Activated effector memory CD4-positive, alpha-beta T cell treated with anti-CD3 and anti-CD28 coated beads, Interleukin-2, amount 50 U/mL, for 16 hours (primary cell): ENCODE measurements at places on chromosomes 4 and X.

- DNase-seq, result no peak
Measured at GRCh38 chr4:122548886-122549630, 71.8 kb downstream of the IL21 start.

DNA sequence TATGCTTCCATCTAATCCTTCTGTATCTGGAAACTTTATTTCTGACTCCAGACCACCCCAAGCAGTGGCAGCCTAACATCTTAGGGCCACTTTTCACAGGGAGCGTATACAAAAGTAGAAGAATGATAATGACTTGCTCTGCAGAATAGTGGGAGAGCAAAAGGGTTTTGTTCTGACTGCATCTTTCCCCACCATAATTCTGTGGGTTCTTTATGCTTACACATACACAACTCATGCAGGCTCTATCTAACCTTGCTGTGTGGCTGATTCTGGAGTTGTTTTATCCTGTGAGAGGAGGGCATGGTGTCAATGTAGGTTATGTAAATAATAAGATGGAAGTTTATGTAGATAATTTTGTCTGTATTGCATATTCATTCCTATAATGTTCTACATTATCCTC is 42.4 kb upstream of the NDNF start:
- DNase-seq, result no peak

GRCh38 chr4:67933038-67933437 is 30.3 kb downstream of the TMPRSS11A start:
- no peak for DNase-seq

DNA sequence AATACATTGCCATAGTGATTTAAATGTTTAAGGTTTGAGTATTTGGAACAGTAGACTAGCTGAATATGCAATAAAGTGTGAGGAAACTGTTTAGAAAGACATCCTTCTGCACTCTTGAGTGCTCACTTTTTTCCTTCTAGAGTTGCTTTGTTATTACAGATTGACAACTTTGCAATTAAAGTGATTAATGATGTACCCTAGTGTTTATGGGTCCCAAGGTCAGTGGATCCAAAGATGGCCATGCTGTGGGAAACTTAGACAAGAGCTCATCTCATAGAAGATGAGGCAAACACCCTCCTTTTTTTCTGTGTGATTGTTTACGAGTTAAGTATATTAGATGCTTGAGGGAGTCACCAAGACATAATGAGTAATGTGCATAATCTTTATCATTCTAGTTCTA is 118.8 kb downstream of the PDLIM5 start:
- no peak for DNase-seq

GRCh38 chr4:81651243-81651899 is 179.7 kb upstream of the RASGEF1B start:
- DNase-seq, result no peak

DNA sequence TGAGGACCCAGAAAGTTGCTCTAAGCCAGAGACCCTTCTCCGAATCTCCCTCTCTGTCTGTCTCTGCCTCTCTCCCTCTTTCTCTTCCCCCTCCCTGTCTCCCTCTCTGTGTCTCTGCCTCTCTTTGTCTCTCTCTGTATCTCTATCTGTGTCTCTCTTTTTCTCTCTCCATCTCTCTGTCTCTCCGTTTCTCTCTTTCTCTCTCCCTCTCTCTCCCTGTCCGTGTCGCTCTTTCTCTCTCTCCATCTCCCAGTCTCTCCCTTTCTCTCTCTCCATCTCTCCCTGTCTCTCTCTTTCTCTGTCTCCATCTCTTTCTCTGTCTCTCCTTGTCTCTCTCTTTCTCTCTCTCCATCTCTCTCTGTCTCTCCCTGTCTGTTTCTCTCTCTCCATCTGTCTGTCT is 2.6 kb upstream of the SHOX start:
- DNase-seq, result no peak

DNA sequence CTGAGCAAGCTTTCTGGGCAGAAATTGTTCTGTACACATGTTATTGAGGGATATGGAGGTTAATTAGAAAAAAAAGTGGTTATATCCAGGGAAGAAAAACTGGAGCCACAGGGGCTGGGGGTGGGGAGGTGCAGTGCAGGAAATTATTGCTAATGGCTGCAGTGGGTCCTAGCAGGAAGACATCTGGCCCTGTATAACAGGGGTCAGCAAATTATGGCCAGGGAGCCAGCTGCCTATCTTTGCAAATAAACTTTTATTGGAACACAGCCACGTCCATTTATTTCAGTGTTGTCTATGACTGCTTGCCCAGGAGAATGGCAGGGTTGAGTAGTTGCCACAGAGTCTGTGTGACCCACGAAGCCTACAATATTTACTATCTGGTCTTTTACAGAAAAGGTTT is 23.4 kb upstream of the PRPS2 start:
- no peak for DNase-seq

DNA sequence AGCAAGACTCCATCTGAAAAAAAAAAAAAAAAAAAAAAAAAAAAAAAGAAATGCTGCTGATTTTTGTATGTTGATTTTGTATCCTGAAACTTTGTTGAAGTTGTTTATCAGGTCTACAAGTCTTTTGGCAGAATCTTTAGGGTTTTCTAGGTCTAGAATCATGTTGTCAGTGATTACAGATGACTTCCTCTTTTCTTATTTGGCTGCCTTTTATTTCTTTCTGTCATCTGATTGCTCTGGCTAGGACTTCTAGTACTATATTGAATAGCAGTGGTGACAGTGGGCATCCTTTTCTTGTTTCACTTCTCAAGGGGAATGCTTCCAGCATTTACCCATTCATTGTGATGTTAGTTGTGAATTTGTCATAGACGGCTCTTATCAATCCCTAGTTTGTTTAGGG is 334.4 kb downstream of the SPRY1 start:
- DNase-seq, result no peak

DNA sequence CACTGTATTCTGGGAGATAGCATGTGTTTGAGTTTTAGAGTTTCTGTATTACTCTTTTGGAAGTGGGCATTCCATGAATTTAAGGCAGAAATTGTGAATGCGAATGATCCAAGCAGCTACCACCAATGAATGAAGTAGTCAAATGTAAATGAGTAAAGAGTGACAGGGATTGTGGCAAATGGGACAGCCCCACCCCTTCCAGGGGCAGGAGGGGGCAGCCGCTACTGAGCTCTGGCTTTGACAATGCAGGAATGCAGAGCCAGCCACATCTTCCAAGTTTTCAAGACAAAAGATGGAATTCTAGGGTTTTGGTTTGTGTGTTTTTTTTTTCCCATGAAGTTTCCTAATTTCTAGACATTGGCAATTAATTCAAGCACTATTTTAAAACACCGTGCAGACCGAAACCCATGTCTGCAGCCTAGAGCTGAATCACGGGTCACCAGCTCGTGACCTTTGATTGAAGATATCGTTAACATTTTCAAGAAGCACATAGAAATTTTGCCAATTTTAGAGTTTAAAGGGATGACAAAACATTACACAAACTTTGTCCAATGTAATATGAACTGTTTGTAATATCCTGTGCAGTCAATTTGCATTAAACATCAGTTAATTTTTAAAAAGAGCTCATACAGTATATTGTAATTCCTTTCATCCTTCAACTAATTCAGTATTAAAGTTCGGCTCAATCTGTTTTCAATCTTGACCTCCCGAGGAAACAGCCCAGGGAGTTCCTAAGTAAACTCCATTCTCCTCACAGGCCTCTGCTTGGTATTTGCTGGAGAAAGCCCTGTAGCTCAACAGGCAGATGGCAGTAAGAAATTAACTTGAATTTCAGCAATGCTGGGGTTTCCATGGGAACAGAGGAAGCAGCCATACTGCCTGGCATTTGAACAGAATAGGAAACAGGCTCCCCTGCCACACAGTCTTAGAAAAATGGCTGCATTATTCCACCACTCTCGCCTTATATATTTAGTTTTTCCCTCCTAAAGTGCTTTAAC is 83.4 kb downstream of the UCHL1 start:
- no peak for DNase-seq

GRCh38 chr4:133102043-133102442 is 47.1 kb upstream of the PCDH10 start:
- no peak for DNase-seq

DNA sequence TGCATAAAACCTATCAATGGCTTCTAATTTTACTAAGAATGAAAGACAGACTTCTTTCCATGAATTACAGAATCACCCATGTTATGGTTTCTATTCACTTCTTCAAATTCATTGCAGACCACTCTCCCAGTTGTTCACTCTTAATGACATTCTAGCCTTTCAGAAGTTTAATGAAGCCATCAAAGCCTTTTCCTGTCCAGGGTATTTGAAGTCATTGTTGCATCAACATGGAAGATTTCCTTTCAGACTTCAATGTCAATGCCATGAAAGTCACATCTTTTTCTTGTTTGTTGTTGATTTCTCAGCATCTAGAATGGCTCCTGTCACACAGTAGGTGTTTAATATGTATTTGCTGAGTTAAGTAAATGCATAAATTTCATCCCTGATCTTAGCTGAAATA is 48.1 kb upstream of the ARSJ start:
- no peak for DNase-seq

GRCh38 chr4:175641024-175641423 is 171.0 kb downstream of the GPM6A start:
- DNase-seq, result no peak

- no peak for DNase-seq
Measured at GRCh38 chrX:118550792-118551191, 55.2 kb downstream of the DOCK11 start.

DNA sequence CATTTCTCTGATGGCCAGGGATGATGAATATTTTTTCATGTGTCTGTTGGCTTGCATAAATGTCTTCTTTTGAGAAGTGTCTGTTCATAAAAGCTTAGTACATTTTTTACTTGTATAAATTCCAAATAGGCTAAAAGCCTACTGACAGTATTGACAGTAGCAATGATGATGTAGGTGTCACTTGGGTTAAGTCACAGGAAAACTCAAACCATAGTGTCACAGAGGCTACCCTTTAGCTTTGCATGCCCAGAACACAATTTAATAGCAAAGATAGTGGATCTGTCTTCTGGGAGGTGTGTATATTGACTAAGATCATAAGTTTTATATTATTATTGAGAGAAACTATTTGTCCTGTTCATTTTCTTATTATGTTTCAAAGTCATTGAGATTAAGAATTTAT is 8.1 kb downstream of the RP2 start:
- DNase-seq, result no peak
